HT1080 (cell line): ENCODE measurements at places on chromosomes 7 and 10. TPM values are rescaled to one million over a fixed set of nuclear protein-coding genes. Genes with fewer than 3 reads are reported as not detected.

DNA sequence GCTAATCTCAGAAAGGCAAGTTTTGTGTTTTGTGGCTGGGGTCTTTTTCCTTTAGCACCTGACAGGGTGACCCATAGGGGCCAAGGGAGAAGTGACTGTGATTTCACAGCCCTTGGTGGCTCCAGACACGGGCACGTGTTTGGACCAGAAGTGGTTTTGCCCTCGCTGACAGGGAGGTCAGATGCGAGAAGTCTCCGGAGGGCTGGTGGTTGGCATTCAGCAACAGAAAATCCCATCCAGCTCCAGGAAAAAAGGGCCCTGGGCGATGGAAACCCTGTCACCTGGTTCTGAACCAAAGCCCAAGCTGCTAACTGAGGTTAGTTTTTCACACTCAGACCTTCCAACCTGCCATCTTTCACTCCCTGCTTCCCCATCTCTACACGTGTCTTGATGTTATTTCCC is 272.9 kb downstream of the TRIL start:
- no peak for DNase-seq

DNA sequence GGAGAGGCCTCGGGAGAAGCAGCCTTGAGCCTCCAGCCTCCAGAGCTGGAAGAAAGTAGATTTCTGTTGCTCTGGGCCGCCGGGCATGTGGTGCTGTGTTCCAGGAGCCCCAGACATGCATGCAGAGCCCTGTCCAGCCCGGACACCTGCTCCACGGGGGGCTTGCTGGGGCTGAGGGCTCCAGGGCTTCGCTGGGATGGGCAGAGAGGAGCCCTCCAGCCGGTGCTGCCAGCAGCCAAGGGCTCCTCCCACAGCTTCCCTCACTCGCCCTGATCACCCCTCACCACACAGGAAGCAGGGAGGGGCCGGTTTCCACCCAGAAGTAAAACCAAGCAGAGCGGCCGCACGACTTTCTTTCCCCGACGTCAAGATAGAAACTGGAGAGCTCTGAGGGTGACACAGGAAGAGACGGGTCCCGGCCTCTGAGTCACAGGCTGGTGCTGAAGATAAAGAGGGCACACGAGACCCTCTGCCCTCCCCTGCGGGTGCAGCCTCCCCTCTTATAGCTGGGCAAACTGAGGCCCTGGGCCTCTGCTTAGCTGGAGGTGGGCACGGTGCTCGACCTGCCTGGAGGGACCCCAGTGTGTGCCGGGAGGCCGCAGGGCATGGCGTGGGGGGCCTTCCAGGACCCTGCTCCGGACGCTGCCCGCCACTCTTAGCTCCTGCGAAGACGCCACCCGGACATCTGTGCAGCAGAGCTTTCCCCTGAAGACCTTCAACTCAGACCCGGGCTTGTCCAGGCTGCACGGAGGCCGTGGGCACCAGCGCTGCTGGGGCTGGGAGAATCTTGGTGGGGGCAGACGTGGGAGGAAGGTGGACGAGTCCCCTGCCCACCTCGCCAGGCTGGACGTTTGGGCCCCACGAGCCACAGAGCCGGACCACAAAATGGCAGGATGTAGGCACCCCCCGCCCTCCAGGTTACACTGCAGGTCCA is 31.1 kb downstream of the ADAP1 start:
- peak; percentile 81 for DNase-seq

The SND1 gene
- 145 TPM in 2 replicates for total RNA-seq

The TWIST1 gene
- 19.1 and 19.3 TPM in 2 replicates for total RNA-seq

DNA sequence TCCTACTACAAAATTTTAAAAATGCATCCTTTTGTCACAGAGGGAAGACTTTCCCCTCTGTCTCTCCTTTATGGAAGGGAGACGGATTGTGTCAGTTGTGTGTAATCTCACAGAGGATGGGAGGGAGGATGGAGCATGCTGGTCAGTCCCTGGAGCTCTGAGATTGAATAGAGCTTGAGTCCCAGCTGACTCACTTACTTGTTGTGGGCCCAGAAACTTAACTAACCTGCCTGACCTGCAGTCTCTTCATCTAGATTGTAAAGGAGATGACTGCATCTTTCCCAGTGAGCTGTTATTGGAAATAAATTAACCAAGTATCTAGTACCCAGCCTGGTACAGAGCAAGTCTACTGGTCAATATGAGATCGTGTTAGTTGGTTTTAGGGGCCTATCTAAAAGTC is 77.9 kb upstream of the ADO start:
- no peak for DNase-seq
